ENCODE measurements at places on chromosomes 2 and 18. TPM values are rescaled to one million over a fixed set of nuclear protein-coding genes. Genes with fewer than 3 reads are reported as not detected.
A peak's percentile ranks its signal among the peaks of the same experiment; 100 is the strongest.

The EPB41L3 gene
- 5.8 TPM for total RNA-seq

The NT5C1B gene
- not detected for total RNA-seq

The SERPINB10 gene
- total RNA-seq = 0.60 TPM

The SKOR2 gene
- not detected for total RNA-seq

The INO80D gene
- 5.3 TPM for total RNA-seq

The ICA1L gene
- total RNA-seq = 2.6 TPM

- DNase-seq = no peak
Measured at GRCh38 chr2:176892676-176893226, 319.8 kb upstream of the HNRNPA3 start.

- DNase-seq = no peak
Measured at GRCh38 chr18:34399892-34400291, 175.2 kb upstream of the NOL4 start.

GRCh38 chr2:227036527-227036926 lies 127.5 kb downstream of the COL4A4 start:
- no peak for DNase-seq

GRCh38 chr18:904218-905090 lies at the start of gene ADCYAP1:
TSS of gene ADCYAP1 (plus strand) at chr18:904871. CDS start at chr18:905387, 516 bp downstream.
- peak; percentile 10 for DNase-seq

DNA sequence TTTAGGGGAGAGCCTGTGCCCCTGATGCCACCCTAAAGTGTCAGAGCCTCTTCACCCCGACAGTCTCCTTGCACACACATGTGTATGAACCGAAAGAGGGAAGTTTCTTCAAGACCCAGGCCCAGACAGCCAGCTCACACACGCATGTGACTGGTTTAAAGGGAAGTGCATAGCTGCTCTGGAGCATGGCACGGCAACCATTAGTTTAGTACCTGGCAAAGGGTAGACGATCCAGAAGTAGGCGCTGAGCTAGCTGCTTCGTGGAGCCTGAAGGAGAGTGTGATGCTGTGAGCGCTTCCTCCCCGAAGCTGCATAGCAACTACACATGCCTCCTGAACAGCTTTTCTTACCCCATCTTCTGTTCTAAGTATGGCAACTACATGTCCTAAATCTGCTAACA lies 91.7 kb downstream of the ZCCHC2 start:
- no peak for DNase-seq

DNA sequence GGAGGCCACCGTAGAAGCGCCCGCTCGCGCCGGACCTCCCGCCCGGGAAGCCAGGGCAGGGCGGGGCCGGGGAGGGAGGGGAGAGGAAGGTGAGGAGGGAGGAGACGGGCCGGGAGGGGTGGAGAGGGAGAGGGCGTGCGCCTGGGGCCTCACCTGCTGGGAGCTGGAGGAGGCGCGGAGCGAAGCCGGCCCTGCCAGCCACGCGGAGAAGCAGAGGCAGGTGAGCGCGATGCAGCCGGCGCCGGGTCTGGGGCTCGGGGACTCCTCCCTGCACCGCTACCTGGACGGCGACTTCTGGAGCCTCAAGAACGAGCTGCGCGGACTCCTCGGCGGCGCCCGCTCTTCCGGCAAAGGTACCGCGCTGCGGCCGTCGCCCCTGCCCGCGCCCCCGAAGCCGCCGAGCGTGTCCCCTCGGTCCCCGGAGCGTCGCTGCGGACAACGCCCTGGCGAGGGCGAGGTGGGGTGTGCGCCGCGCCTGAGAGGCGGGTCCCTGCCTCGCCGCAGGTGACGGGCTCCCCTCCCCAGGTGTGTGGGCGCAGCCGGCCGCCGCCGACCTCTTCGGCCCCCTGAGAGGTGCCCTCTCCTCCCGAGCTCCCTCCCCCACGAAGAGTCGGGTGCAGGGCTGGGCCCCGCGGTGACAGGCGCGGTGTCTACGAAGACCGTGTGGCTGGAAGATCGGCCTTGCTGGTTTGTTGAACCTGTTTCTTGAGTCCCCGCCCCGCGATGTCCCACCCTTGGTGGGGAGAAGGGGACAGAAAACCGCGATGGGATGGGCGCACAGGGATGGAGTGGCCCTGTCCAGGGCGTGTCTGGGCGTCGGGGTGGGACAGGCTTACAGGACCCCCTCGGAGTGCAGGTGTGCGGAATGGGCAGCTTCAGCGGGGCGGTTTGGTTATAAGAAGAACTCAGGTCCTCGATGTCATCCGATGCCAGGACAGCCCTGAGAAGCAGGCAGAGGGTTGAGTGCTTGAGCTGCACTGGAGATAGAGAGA lies at the start of gene ACOXL:
Gene ACOXL, plus strand, starts transcription at position 152 of the 992 bp plus-strand sequence. CDS start 35,817 bp downstream, outside the sequence.
- no peak for DNase-seq

DNA sequence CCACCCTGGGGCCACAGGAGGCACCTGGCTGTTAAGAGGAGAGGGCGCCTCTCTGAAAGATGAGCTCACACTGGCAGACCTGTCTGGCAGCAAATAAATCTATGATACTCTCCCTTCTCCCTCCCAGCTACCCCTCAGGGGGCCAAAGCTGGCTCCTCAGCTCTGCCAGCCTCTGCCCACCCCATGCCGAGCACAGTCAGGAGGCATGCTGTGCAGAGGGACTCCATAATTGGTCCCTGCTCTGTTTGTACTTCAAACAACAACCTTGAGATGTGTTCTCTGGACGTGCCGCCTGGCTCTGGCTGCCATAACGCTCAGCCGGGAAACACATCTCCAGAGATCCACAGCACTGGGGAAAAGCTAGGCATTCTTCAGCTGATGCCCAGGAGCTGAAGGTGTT lies 126.7 kb downstream of the GALNT14 start:
- DNase-seq = no peak

- peak; percentile 25 for DNase-seq
Measured at GRCh38 chr2:226130192-226130591, 669.4 kb downstream of the IRS1 start.

GRCh38 chr2:36369163-36369562 lies 13.6 kb downstream of the CRIM1 start:
- no peak for DNase-seq

- DNase-seq = no peak
Measured at GRCh38 chr18:78974115-78974761, 5.4 kb upstream of the SALL3 start.

GRCh38 chr18:11946756-11947155 lies 34.6 kb upstream of the IMPA2 start:
- DNase-seq = peak; percentile 75

DNA sequence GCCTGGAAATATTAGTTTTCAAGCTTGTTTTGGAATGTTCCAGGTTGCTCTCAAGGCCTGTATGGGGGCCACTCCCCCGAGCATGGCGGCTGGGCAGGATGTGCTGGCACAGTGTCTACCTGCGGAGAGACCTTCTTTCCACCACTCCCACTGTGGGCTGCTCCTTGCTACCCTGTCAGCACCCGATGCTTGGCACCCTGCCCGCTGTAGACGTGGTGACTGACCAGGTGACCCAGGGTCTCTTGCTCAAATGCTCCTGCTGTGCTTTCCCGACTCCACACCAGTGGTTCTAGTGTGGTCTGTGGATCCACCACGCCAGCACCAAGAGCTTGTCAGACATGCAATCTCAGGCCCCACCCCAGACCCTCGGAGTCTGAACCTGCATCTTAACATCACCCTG lies 213.3 kb downstream of the SH3BP4 start:
- DNase-seq = no peak

DNA sequence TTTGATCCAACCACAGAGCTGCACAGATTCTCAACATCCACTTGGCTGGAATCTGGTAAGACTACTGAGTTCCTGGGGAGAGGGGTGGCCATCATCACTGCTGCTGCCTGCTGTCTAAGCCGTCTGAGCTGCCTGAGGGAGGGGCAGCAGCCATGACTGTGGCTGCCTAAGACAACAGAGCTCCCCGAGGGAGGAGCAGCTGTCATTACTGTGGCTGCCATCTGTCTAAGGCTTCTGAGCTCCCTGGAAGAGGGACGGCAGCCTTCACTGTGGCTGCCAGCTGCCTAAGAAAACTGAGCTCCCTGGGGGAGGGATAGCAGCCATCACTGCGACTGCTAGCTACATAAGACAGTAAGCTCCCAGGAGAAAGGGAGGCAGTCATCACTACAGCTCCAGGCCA lies 584.4 kb downstream of the NR4A2 start:
- DNase-seq = no peak

GRCh38 chr2:240713928-240714746 lies 22.5 kb downstream of the AQP12A start:
- DNase-seq = no peak
